CD8-positive, alpha-beta T cell (primary cell): ENCODE measurements at places on chromosomes 3 and 15.

DNA sequence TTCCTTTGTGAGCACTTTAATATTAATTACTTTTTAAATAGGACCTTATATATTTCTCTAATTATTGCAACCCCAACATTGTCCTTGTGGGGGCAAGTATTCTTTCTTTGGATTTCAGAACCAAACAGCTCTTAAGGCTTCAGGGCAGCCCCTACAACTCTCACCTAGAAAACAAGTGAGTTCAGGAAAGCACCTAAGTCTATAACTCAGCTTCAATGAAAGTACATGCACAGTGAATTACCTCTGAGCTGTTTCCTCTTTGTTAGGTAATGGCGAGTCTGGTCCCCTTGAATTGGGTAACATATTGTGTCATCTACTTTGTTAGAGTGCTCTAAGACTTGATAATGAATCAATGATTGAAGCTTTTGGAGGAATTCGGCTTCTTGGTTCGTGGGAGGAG is 545.7 kb downstream of the NLGN1 start:
- no peak for DNase-seq

DNA sequence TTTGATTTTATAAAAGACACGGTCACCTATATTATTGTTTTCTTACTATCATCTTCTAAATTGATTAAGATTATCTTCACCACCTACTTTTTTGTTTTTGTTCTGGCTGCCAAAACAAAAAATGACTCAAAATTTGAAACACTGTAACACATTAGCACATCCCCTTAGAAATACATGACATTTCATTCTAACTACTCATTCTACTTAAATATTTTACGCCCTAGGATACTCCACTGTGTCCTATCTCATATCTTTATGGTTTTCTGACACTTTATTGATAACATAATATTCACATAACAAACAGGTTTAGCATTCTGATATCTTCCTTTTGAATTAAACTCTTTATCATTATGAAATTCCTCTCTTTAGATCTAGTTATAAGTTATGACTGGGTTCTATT is 656.2 kb downstream of the GBE1 start:
- no peak for DNase-seq

- DNase-seq = peak; percentile 33
Observed at GRCh38 chr3:53938645-53939044, 47.0 kb upstream of the SELENOK start.

- no peak for DNase-seq
Observed at GRCh38 chr3:197103766-197104165, 74.1 kb upstream of the MELTF start.

DNA sequence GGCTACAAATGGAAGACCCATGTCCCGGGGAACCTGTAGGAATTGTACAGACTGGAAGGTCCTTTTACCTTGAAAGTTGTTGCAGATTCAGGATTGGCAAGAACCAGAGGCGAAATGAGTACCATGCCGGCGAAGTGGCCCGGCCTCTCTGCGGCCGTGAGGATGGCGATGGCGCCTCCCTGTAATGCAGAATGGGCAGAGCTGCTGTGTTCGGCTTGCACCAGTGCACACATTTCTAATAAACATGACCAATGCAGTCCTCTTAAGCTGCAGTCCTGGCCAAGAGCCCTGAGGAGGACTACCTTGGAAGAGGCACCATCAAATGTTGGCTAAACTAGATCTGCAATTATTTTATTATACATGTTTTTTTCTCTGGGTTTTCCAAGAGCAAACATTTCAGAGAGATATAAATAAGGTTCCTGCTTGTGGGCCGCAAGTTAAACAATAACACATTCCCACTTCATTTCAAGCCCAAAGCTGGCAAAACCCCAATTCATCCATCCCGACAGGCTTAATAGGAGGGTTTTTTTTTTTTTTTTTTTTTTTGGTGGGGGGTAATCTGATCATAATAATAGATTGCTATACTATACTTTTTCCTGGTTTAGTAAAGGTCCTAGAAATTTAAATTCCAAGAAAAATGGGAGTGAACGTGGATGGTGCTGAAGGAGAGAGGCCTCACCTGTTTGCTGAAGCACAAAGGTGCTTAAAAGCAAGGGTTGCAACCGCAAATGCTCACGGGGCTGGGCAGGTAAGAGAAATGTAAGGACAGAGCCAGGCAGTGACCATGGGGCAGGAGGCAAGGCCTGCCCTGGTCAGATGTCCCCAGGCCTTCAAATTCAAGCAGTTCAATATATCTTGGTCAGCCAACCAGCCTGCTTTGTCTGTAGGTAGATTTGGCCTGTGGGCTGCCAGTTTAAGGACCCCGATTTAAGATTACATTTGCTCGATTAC is 48.5 kb downstream of the ABTB1 start:
- DNase-seq = no peak

GRCh38 chr3:44321335-44321734 is 17.2 kb upstream of the TCAIM start:
- no peak for DNase-seq

- no peak for DNase-seq
Observed at GRCh38 chr3:20173844-20174410, 12.1 kb downstream of the SGO1 start.

GRCh38 chr3:14175383-14176037 is 2.9 kb downstream of the XPC start:
- DNase-seq = peak; percentile 48

- no peak for DNase-seq
Observed at GRCh38 chr3:95627293-95627692, 1187.1 kb upstream of the EPHA6 start.

DNA sequence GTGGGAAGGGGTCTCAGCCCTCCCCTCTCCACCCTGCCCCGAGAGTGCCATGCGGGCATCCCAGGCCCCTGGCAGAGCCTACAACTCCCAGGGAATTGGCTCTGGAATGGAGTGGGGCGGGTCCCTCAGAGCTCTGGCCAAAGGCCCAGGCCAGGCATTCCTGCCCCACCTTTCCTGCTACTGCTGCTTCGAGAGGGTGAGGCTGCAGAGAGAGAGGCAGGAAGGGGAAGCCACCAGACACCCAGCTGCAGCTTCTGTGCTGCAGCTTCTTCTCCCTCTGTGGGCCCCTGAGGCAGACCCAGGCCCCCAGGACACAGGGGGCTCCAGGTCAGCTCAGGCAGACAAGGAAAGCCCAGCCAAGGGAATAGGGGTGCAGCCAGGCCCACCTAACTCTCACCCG is 2.7 kb downstream of the ALS2CL start:
- DNase-seq = no peak

DNA sequence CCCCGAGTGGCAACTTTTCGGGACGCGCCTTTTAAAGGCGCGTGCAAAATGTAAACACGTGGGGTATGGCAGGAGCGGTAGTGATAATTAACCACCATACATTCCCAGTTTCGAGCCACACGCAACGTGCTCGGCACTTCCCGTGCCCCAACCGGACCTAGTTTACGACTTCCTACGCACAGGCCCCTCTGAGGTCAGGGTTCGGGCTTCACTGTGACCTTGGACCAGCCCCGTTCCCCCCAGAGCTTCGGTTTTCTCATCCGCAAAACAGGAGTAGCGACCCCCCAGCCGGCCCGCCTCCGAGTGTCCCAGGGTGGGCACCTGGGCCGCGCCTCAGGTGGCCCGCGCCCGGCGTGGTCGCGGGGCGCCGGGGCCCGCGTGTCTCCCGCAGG is 451 bp downstream of the CHCHD4 start:
- peak; percentile 54 for DNase-seq

- no peak for DNase-seq
Observed at GRCh38 chr3:125052624-125053303, 3.0 kb downstream of the HEG1 start.

- DNase-seq = no peak
Observed at GRCh38 chr15:63107895-63108546, 13.6 kb upstream of the LACTB start.

- DNase-seq = no peak
Observed at GRCh38 chr15:89642106-89642505, 13.2 kb downstream of the KIF7 start.

DNA sequence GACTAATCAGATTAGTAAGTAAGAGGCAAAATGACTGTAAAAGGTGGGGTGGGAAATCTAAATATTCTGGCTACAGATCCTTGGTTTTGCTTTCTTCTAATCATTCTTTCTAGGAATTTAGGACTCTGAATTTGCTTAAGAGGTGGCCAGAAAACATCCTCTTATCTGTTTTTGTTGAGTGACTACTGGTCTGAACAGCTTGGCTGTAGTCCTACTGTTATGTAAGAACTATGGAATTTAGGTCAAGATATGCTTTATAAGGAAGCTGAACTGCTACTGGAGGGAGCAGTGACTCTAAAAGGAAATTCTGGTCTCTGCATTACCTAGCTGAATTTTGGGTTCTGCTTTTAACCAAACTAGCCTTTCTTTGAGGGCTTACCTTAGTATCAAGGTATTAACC is 33.5 kb upstream of the CSPG5 start:
- no peak for DNase-seq

GRCh38 chr3:149277331-149277813 is 55.7 kb upstream of the CP start:
- no peak for DNase-seq

GRCh38 chr15:100147828-100148227 is 193.9 kb downstream of the ADAMTS17 start:
- DNase-seq = no peak

- DNase-seq = no peak
Observed at GRCh38 chr3:173098959-173099358, 42.1 kb downstream of the SPATA16 start.

DNA sequence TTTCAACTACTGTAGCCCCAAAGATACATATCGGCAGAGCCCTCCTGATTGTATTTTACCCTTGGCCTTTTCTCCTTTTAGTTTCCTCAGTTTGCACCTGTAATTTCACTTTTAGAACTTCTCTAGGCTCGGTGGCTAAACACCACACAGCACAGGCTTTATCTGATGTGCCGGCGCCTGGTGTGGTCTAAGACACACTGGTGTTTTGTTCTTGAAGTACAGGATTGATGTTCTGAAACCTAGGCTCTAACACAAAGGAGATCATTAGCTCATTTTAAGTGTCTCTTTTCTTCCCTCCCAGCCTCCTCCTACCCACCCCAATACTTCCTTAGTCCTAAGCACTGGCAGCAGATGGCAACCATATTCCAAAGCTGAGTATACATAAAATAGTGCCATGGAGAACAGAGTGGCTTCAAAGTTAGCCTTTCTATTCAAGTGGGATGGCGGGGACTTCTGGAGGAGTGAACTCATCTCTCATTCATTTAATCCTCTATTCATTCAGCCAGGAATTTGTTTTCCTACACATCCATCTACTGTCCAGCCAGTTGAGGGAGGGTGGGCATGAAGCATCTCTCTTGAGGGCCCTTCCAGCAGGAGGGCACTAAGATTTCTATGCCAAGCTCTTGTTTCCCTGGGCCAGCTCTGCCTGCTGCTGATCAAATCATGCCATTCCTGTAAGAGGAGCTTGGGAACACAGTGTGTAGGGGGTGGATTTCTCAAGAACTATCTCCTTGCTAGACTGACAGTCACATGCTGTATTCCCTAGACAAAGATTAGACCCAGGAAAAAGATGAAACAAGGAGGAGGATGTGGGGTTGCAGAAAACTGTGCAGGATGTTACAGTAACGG is 71.2 kb downstream of the TIGIT start:
- no peak for DNase-seq

DNA sequence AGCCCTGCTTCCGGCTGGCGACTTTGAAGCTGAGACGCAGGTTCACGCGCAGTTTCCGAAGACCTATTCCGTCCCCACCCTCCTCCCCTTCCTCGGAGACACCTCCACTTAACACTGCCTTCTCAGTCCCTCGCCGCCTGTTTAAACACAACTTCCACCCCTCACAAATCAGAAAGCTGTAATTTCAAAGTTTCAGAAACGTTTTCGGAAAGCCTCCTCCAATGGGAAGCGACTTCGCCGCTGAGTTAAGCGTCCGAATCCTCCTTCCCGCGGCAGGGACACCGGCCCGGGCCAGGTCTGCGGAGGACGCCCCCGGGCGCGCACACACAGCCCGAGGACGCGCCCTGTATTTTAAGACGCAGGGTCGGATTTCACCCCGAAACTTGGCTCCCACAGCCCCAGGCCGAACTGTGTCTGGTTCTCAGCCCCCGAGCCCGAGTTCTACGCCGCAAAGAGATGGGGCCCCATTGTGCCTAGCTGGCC is 559 bp upstream of the LRRN1 start:
- peak; percentile 56 for DNase-seq

DNA sequence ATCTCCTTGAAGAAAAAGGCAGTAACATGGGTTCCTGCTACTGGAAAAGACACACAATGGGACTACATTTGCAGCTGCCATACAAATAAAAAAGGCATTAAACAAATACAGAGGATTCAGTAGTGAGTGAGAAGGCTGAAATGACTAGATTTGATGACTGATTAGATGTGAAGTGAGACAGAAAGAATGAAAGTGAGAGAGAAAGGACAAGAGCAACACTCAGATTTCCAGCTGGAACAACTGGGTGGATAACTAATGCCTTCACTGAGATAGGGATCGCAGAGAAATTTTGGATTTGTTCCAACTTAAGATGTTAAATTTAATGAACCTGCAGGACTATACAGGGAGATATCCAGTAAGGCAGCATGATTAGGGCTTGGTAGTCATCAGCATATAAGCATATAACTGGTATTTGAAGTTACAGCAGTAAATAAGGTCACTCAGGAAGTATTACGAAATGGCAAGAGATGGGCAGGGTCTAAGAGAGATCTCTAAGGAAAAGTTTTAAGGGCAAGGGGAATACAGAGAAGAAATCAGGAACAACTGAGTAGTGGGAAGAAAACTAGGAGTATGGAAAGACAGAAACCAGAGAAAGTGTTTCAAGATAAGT is 8.2 kb downstream of the OSBPL11 start:
- DNase-seq = no peak

- no peak for DNase-seq
Observed at GRCh38 chr3:3264796-3265195, 85.3 kb upstream of the CRBN start.
